Cardiac muscle cell (in vitro differentiated cells and primary cell): ENCODE measurements at places on chromosomes 7 and 10. TPM values are rescaled to one million over a fixed set of nuclear protein-coding genes. Genes with fewer than 3 reads are reported as not detected.

The ITPRID1 gene
- total RNA-seq = not detected in 2 replicates

The TMEM248 gene
- 53.0 and 86.8 TPM in 2 replicates for total RNA-seq

The TCAF2 gene
- total RNA-seq = 0.21 and 1.6 TPM in 2 replicates

- peaks cover 74% of the 10 kb centered on the region for H3K36me3 ChIP-seq
- DNase-seq = no peak
- H3K27me3 ChIP-seq = no peaks in the 10 kb centered on the region
- no peaks in the 10 kb centered on the region for H3K4me1 ChIP-seq
- H3K4me3 ChIP-seq = no peak overlapping the region
Observed at GRCh38 chr7:152149363-152149762, 123.9 kb downstream of the GALNT11 start.

- no peaks in the 10 kb centered on the region for H3K27me3 ChIP-seq
- H3K36me3 ChIP-seq = no peaks in the 10 kb centered on the region
- H3K4me3 ChIP-seq = no peak overlapping the region
Observed at GRCh38 chr7:130529417-130529816, 37.5 kb downstream of the MEST start.

The TUBB8 gene
- total RNA-seq = 0.36 TPM in 1 of 2 replicates, not detected in the other

The RNF148 gene
- 0.21 and 1.0 TPM in 2 replicates for total RNA-seq

DNA sequence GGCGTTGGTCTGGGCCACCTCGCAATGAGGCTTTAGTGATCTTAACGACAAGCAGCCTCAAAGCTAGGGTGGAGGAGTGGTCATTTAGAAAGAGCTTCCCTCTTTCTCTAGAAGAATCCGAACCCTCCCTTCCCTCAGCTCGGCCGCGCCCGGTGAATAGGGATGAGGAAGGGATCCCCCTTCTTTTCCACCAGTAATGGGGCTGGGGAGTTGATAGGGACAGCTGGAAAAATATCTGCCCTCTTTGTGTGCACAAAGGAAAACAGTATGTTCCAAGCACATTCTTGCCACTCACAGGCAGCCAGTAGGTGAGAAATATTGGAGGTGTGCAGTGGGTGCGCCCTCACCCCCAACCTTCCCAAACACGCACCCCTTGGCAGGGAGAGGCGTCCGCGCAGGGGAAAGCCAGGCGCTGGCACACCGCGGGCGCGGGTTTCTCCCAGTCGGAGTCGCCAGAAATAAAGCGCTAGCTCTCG lies 6.5 kb downstream of the DLX5 start:
- H3K4me3 ChIP-seq = no peak overlapping the region
- peaks cover 5% of the 10 kb centered on the region for H3K4me1 ChIP-seq
- H3K36me3 ChIP-seq = no peaks in the 10 kb centered on the region
- peaks cover 100% of the 10 kb centered on the region for H3K27me3 ChIP-seq
- no peak for DNase-seq

DNA sequence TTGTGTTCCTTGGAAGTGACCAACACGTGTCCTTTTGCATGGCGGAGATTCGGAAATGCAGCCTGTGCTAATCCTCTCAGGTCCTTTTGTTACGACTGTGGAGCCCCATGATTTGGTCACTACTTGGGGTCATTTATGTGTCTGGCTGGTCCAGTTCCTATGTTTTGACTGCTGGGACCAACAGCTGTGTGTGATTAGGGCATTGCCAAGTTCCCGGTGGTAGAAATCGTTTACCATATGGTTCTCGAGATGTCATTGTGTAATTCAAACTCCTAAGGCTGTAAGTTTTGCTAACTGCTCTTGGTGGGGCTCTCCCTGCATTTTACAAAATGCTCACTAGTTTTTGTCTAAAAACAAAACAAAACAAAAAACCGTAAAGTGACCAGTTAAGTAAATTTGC lies 62.0 kb downstream of the CCNY start:
- H3K27me3 ChIP-seq = no peaks in the 10 kb centered on the region
- no peak overlapping the region for H3K4me3 ChIP-seq
- peak overlapping the region; percentile 26 for H3K27ac ChIP-seq
- peaks cover 43% of the 10 kb centered on the region for H3K4me1 ChIP-seq
- no peaks in the 10 kb centered on the region for H3K36me3 ChIP-seq

The PDK4 gene
- total RNA-seq = 0.88 and 2.6 TPM in 2 replicates

GRCh38 chr10:47278720-47279119 lies 21.3 kb upstream of the GDF10 start:
- no peaks in the 10 kb centered on the region for H3K36me3 ChIP-seq
- no peak overlapping the region for H3K27ac ChIP-seq
- no peaks in the 10 kb centered on the region for H3K4me1 ChIP-seq
- DNase-seq = no peak
- no peak overlapping the region for H3K4me3 ChIP-seq

GRCh38 chr7:135938086-135938485 lies 39.1 kb downstream of the MTPN start:
- no peak overlapping the region for H3K4me3 ChIP-seq
- DNase-seq = no peak
- no peaks in the 10 kb centered on the region for H3K36me3 ChIP-seq

GRCh38 chr10:122237331-122237990 lies 33.6 kb upstream of the BTBD16 start:
- peaks cover 47% of the 10 kb centered on the region for H3K36me3 ChIP-seq
- H3K4me3 ChIP-seq = no peak overlapping the region
- DNase-seq = no peak
- no peaks in the 10 kb centered on the region for H3K27me3 ChIP-seq
- no peak overlapping the region for H3K27ac ChIP-seq
- peaks cover 19% of the 10 kb centered on the region for H3K4me1 ChIP-seq

The FFAR4 gene
- total RNA-seq = not detected in 2 replicates

- DNase-seq = no peak
- H3K36me3 ChIP-seq = no peaks in the 10 kb centered on the region
- H3K27me3 ChIP-seq = no peaks in the 10 kb centered on the region
- peaks cover 7% of the 10 kb centered on the region for H3K4me1 ChIP-seq
Observed at GRCh38 chr10:1114719-1115606, 58.8 kb downstream of the WDR37 start.

DNA sequence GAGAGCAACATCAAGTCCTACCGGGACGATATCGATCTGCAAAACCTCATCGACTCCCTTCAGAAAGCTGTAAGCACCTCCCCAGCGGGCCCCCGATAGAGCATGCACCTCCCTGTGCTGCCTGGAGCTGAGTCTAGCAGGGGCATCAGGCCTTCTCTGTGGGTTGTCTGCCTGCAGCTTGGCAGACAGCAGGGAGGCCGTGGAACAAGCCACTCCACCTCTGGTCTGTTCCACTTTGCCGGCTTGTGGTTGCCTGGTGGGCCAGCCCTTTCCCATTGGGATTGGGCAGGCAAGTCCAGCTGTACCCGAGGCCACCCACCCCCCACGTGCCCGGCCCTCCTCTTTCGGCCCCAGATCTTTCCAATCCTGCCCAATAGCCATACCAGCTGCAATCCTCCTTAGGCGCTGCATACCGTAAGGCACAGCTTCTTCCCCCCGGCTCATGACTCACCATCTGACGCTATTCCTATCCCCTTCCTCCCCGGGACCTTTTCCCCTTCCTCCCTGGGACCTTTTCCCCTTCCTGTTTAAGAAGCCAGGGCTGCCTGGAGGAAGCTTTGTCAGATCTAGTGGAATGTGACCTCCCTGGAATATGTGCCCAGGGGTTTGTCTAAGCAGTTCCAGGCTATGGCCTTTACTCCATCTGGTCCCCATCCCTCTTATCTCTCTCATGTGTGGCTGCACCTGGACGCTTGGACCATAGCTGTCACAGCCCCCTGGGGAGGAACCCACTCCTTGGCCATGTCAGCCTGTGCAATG lies 28.1 kb upstream of the SH2D4B start:
- DNase-seq = peak; percentile 91
- H3K27ac ChIP-seq = no peak overlapping the region
- no peak overlapping the region for H3K4me3 ChIP-seq
- no peaks in the 10 kb centered on the region for H3K27me3 ChIP-seq
- peaks cover 21% of the 10 kb centered on the region for H3K36me3 ChIP-seq

DNA sequence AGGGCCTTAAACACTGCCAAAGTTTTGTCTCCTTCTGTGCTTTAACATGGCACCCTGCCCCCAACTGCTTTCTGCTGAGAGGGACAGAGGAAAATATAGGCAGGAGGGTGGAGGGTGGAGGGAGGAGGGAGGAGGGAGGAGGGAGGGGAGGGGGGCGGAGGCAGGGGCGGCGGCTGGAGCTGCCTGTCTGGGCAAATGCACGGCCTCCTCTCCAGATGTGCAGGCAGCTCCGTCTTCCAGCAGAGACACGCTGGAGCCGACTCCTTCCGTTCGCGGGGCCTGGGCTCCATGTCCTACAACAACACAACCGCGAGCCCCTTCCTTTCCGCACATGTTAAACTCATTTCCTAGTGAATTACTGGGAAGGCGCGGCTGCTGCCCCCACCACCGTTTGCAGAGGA lies 14.2 kb downstream of the EBF3 start:
- H3K4me1 ChIP-seq = no peaks in the 10 kb centered on the region
- H3K27me3 ChIP-seq = peaks cover 14% of the 10 kb centered on the region
- no peaks in the 10 kb centered on the region for H3K36me3 ChIP-seq
- H3K4me3 ChIP-seq = no peak overlapping the region

GRCh38 chr10:129417870-129418269 lies 49.2 kb upstream of the MGMT start:
- no peaks in the 10 kb centered on the region for H3K36me3 ChIP-seq
- peaks cover 11% of the 10 kb centered on the region for H3K4me1 ChIP-seq
- H3K27ac ChIP-seq = no peak overlapping the region
- DNase-seq = no peak
- H3K4me3 ChIP-seq = no peak overlapping the region
- no peaks in the 10 kb centered on the region for H3K27me3 ChIP-seq

DNA sequence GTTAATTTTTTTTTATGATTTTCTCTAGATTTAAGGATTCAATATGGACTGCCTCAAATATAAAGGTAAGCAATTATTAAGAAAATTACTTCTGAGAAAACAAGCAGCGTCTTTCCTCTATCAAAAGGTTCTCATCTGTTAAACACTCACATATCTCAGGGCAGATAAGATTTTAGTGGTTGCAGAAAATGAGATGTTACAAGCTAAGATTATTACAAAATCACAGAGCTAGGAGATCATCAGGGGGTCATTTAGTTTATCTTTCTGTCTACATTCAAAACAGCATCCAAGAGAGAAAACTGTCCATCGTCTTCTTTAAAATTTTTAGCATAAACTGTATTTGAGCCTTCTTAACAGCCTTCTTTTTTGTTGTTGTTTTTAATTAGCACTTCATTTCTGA lies 29.1 kb upstream of the RHOBTB1 start:
- no peak for DNase-seq
- H3K27me3 ChIP-seq = no peaks in the 10 kb centered on the region
- H3K27ac ChIP-seq = no peak overlapping the region
- H3K4me3 ChIP-seq = no peak overlapping the region
- H3K36me3 ChIP-seq = no peaks in the 10 kb centered on the region

The ENTPD7 gene
- 6.7 and 9.4 TPM in 2 replicates for total RNA-seq
